ENCODE measurements at places on chromosomes 12 and 14.

GRCh38 chr14:101499080-101499479, 62.2 kb upstream of the DIO3 start:
- no peak for DNase-seq

DNA sequence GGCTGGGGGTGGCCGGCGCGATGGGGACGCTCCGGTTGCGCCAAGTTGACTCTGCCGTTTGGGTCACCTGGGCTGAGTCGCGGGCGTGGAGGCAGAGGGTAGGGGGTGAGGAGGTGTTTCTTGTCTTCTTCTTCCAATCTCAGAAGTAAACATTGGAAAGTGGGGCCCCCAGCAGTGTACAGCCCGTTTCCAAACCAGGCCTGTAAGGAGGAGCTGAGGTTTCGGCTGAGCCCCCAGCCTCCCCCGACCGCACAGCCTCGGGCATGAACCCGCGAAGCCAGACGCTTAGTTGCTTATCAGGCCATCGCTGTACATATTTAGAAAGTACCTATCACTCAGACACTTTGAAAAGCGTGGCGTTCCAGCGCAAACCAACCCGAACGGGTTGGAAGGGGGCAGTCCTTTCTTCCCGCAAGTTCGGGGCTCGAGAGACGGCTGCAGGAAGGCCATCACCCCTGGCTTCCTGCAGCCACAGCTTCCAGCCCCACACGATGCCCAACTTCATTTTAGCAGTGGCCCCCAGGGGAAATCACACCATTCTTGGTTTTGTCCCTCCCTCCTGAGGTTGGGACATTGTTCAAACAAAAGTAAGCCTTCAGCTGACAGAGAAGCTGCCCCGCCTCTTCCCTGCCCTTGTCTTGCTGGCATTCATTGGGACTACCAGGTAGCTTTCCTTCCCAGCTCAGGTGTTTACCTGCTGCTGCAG, 164.1 kb downstream of the ZFP36L1 start:
- no peak for DNase-seq

GRCh38 chr14:98963610-98964009, 308.4 kb downstream of the BCL11B start:
- DNase-seq, result no peak

DNA sequence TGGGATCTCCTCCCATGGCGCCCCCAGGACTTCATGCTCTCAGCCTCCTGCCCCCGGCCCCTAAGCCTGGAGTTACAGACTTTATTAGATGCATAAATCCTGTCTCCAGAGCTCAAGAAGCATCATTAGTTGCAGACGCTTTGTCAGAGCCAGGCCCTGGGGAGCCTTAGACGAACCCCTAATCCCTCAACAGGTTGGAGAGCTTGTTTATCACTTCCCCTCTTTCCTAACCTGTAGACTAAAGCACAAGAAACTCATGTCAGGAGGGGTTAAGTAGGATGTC, 260 bp upstream of the NPFF start:
- no peak for DNase-seq

DNA sequence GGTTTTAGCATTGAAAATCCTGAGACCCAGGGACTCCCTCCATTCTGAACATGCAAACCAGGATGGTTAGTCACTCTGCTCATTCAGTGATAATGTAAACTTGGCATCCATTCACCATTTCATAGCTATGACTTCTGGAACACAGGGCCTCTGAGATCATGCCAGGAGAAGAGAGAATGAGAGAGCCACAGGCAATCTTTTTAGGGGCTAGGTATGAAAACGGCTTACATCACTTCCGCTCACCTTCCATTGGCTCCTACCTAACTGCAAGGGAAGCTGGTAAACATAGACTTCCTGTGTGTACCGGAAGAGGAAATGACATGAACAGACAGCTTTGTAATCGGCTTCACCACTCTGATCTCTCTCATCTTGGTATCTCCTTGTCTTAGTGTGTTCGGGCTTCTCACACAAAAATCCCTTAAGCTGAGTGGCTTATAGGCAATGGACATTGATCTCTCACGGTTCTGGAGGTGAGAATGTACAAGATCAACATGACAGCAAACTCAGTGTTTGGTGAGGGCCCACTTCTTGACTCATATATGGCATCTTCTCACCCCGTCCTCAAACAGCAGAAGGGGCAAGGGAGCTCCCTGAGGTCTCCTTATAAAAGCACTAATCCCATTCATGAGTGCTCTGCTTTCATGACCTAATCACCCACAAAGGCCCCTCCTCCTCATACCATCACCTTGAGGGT, 465.9 kb upstream of the TBX3 start:
- peak; percentile 99 for DNase-seq

- no peak for DNase-seq
Measured at GRCh38 chr12:109613649-109614455, 40.3 kb downstream of the MVK start.

DNA sequence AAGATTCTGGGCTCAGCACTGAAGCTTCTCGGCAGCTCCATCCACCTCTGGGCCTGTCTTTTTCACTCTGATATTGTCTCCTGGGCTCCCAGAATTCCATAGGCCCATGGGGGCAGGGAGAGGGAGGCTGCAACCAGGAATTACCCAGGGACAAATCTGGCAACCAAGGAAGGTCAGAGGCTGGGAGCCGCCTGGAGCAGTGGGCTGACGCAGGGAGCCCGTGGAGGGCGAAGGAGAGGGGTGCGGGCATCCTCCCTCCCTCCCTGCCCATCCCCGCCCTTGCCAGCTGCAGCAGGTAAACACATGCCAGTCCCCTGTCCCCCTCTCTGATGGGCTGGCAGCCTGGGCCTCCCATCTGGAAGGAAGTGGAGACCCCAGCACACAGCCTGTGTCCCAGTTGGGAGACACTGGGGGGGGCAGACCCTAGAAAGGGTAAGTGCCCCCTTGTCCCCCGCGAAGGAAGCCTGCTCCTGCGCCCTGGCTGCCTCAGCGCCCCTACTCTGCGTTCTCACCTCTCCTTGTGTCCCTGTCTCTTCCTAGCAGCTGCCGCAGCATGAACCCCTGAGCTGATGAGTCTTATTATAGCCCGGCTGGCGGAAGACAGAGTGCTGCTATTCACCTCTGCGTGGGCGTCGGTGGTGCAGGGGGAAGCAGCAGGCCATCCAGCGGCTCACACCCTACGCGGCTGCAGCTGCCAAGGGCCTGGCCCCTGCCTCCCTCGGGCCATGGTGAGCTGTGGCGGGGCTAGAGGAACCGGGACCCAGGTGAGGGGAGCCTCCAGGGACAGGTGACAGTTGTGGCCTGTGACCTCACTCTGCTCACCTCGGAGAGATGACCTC, 6.7 kb downstream of the LRTM2 start:
- no peak for DNase-seq
